ENCODE measurements at places on chromosomes 16 and 17.
A peak's percentile ranks its signal among the peaks of the same experiment; 100 is the strongest.

- DNase-seq: no peak
Observed at GRCh38 chr17:41444186-41444585, 3.4 kb upstream of the KRT38 start.

- no peak for DNase-seq
Observed at GRCh38 chr16:502179-502943, 25.2 kb upstream of the CAPN15 start.

DNA sequence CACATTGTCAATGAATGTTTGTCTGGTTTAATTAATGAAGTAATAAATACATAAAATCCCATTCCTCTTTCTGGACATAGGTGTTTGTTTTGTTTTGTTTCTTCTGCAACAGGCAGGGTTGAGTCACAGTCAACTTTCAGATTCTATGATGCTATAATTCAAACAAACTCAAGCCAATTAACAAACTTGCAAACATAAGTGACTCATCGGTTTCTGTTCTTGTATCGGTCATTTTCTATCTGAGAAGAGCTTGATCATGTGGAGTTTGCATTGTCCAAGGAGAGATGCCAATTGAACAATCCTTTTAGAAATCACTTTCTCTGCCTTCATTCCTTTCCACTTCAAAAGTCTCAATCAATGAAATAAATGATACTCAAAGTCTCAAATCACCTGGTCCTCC is 294.2 kb upstream of the C16orf82 start:
- no peak for DNase-seq

DNA sequence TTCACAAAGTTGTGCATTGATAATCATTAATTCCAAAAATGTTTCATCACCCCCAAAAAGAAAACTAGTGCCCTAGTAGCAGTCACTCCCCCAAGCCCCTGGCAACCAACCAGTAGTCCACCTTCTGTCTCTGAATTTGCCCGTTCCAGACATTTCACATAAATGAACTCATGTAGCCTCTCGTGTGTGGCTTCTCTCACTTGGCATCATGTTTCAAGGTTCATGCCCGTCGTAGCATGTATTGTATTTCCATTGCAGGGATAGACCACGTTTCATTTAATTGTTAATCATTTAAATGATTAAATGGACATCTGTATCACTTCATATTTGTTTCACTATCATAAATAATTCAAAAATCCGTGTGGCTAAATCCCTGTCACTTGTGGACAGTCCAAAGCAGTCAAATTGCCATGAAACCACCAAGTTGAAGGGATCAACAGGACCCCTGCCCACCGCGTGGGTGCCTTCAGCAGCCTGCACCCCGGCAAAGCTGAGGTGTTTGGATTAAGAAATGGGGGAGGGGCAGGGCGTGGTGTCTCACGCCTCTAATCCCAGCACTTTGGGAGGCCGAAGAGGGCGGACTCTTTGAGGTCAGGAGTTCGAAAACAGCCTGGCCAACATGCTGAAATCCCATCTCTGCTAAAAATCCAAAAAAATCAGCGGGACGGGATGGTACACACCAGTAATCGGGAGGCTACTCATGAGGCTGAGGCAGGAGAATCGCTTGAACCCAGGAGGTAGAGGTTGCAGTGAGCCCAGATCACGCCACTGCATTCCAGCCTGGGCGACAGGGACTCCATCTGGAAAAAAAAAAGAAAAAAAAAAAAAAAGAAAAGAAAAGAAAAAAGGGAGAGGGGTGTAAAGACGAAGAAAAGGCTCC is 8.7 kb upstream of the FLYWCH2 start:
- no peak for DNase-seq

- DNase-seq: no peak
Observed at GRCh38 chr16:74773446-74774222, 986 bp downstream of the FA2H start.

DNA sequence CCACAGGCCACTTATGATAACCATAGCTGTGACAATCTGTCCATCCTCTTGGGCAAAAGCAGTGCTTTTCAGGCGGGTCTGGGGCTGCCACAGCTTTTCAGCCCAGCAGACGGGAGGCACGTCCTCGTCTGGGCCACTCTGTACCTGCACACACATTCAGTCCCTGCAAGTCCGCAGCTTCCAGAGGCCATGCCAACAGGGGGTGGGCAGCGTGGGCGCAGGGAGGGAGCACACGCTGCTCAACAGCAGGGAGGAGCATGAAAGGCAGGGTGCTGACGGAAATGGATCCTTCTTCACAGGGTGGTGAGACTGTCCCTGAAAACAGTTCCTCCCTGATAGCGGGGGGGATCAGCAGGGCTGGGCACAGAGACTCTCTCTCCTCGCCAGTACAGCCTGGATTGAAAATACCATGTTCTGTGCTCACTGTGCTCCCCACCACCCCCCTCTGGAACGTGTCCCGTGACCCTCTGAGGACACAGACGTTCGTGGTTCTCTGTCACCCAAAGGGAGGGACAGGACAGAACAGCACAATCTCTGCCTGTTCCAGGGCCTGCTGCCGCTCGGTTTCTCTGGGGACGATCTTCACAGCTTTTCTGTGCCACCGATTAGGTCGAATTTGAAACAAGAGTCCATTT is 41.7 kb downstream of the PEMT start:
- no peak for DNase-seq

- DNase-seq: no peak
Observed at GRCh38 chr16:5175266-5175665, 77.7 kb upstream of the EEF2KMT start.

- DNase-seq: no peak
Observed at GRCh38 chr16:15778204-15778743, 78.6 kb downstream of the MYH11 start.

DNA sequence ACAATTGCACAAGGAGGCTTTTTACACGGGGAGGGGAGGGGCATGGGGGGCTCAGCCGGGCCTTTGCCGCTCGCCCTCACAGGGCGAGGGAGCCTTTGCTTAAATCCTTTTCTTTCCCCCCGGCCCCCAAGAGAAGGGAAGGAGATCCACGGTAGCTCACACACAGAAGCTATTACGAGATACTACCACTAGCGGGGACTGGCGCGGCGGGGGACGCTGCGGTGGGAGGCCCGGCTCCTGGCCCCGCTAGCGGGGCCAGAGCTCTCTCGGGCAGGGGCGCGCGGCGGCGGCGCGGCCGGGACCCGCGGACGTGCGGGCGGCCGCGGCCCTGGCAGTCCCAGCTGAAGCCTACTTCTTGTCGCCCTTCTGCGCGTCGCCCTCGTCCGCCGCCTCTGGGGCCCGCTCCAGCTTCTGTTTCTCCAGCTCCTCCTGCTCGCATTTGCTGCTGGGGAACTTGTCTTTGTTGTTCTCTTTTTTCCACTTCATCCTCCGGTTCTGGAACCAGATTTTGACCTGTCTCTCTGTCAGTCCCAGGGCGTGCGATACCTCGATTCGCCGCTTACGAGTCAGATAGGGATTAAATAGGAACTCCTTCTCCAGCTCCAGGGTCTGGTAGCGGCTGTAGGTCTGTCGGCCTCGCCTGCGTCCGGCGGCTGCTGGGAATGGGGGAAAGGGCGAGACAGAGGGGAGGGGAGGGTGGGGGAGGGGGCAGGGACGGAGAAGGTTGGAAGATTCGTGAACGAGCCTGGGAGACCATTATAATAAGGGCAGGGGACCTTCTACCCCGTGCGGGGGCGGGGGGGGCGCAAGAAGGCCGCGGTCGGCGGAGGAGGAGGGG is 2.0 kb downstream of the HOXB8 start:
- DNase-seq: peak; percentile 53

GRCh38 chr16:85171004-85171758 is 58.9 kb upstream of the CIBAR2 start:
- no peak for DNase-seq

DNA sequence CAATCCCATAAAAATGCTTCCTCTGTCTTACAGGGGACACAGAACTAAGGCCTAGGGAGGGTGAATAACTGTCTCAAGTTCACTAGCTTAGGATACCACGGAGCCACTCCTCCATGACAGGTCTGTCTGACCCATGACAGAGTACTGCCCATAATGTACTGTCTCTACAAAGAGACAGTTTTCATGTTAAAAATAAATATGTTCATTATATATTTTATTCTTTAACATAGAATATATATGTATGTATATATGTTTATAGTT is 28.3 kb upstream of the DYNLRB2 start:
- DNase-seq: no peak

DNA sequence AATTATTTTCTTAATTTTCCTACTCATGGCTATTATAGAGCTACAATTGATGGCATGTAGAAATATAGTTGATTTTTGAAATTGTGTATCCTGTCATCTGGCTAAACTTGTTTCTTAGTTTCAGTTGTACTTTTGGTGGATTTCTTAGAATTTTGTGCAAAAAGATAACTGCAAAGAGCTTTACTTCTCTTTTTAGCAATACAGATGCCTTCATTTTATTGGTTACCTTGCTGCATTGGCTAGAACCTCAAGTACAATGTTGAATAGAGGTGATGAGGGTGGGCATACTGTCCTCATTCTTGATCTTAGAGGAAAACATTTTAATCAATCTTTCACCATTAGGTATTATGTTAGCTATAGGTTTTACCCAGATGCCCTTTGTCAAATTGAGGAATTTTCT is 67.9 kb downstream of the METRNL start:
- DNase-seq: no peak

DNA sequence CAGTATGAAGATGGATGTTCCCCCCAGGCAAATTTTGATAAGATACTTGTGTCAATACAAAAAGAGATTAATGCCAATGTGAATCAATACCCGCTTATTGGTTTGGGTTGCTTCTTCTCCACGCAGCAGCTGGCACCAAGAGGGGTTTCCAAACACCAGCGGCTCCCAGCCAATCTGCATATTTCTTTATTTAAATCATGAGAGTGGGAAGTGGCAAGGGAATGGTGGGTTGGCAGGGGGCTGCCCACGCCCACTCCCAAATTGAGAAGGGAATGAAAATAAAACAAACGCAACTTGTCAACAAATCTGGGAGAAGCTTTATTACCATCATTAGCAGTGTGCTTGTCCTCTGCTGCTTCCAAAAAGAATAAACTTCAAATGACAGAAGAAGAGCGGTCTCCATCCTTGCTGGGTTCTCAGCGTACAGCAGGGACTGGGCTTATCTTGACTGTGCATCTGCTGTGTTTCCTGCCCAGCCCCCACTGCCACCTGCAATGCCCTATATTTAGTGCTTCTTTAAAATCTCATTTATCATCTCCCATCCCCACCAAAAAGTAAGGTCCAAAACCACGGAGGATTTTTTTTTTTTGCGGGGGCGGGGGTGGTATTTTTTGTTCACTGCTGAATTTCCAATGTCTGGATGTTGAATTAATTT is 34.9 kb upstream of the C16orf78 start:
- DNase-seq: no peak

GRCh38 chr17:8462564-8462963 is 26.9 kb downstream of the NDEL1 start:
- DNase-seq: no peak

GRCh38 chr17:78555746-78556401 is 21.3 kb downstream of the DNAH17 start:
- no peak for DNase-seq

- no peak for DNase-seq
Observed at GRCh38 chr16:73840728-73841127, 455.9 kb upstream of the PSMD7 start.

- DNase-seq: peak; percentile 41
Observed at GRCh38 chr16:24966031-24966430, 49.1 kb downstream of the ARHGAP17 start.

GRCh38 chr17:80151333-80151732 is 4.4 kb upstream of the EIF4A3 start:
- DNase-seq: no peak

DNA sequence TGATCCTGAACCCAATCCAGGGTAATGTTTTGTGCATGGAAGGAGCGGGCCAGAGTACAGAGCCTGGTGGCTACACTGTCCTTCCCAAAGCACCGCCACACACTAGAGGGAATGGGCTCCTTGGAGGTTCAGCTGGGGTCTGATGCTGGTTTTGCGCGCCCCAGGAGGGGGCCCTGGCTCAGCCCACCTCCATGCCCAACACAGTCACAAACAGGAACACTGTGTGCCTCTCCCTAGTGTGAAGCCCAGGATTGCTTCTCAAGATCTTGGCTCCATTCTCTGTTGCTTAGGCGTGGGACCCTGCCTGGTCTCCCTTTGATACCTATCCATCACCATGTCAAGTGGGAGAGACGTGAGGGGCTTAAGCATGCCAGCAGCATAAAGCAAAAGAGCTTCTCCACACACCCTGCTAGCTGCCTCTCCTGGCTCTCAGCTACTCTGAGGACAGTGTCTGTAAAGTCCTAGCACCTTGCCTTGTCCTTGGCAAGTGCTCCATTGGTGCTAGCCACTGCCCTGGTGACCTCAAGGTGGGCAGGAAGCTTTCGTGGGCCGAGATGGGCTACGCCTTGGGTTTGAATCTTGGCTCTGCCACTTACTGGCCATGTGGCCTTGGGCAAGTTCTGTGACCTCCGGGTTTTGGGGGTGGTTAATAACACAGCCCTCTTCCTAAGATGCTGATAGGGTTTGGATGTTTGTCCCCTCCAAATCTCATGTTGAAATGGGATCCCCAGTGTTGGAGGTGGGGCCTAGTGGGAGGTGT is 122.2 kb downstream of the C16orf78 start:
- DNase-seq: no peak

- DNase-seq: no peak
Observed at GRCh38 chr17:64198331-64199090, 64.5 kb downstream of the TEX2 start.

- DNase-seq: no peak
Observed at GRCh38 chr17:31926100-31926729, 10.6 kb upstream of the SUZ12 start.

- DNase-seq: no peak
Observed at GRCh38 chr17:76500747-76501017, 541 bp downstream of the RHBDF2 start.

- peak; percentile 38 for DNase-seq
Observed at GRCh38 chr17:4806456-4806776, 536 bp upstream of the PLD2 start.

GRCh38 chr17:53058031-53058430 is 764.7 kb upstream of the KIF2B start:
- DNase-seq: peak; percentile 80

DNA sequence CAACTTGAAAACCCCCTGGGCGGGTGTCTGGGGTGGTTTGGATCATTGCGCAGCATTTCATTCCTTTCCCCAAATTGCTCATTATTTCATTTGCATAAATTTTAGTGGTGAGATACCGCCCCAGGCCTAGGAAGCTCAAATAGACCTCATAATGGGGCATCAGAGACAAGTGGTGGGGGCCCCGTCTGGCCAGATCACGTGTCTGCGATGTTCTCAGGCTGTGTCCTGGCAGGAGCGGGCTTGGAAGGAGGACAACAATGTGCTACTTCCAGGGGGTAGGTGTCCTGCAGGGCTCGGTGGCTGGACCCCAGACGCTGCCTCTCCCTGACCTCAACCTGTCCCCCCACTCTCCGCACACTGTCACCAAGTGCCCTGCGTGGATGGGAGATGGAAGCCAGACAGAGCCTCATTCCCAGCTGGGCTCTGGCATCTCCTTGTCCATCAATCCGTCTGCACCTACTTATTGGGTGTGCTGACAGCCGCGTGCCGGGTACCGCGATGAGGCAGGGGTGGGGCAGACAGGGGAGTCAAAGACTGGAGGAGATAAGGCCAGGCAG is 116.9 kb downstream of the NTN1 start:
- no peak for DNase-seq

All from kidney tubule cell (primary cell).